ENCODE measurements at places on chromosomes 4 and X.
A peak's percentile ranks its signal among the peaks of the same experiment; 100 is the strongest.

DNA sequence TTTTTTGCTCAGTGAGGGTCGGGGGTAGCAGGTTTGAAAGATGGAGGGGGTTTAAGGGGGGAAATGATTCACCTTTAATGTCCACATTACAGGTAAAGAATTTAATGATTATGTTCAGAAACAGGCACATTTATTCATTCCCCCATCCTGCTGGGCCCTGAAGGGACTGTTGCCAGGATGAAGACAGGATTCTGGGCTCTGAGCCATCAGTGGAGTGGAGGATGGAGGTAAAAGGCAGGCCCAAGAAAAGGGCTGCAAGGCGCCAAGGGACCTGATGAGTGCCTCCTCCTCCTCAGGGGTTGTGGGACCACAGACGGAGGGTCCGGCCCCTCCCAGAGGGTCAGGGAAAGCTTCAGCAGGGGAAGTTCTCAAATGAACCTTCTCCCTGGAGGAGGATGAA is 40.4 kb upstream of the PROM1 start:
- no peak for DNase-seq

GRCh38 chr4:136855886-136856285 is 676.4 kb downstream of the PCDH18 start:
- no peak for DNase-seq

- no peak for DNase-seq
Observed at GRCh38 chr4:179110816-179111215, 1668.6 kb upstream of the AGA start.

DNA sequence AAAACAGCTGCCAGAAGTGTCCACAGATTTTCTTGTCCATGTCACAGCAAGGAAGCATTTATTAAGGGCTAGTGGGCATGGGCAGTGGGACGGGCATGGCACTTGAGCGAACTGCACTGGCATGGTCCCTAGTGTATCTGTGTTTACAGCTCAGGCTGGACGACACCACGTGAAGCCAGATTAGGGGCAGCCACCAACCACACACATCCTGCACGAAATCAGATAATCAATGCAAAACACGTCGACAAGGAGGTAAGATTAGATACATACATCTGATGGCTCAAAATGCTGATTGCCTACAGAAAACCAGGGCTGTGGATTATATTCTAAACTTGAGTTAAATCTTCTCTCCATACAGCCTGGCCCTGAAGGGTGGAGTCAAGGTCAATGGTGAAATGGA is 103.8 kb upstream of the ATP6AP2 start:
- no peak for DNase-seq

DNA sequence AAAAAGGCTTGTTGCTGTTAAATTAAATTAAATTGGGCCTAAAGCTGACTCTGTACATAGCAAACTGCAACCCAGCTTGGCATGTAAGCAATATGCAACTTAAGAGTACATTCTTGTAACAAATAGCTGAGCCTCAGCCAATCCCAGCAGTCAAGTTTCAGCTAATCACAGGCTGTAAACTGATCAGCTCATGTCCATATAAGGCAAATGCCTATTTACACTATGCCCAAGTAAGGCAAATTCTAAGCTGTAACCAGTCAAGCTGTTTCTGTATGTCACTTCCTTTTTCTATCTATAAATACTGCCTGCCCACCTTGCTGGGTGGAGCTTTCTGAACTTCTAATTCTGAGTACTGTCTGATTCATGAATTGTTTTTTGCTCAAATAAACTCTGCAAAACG is 429.1 kb upstream of the FTHL17 start:
- DNase-seq: no peak

DNA sequence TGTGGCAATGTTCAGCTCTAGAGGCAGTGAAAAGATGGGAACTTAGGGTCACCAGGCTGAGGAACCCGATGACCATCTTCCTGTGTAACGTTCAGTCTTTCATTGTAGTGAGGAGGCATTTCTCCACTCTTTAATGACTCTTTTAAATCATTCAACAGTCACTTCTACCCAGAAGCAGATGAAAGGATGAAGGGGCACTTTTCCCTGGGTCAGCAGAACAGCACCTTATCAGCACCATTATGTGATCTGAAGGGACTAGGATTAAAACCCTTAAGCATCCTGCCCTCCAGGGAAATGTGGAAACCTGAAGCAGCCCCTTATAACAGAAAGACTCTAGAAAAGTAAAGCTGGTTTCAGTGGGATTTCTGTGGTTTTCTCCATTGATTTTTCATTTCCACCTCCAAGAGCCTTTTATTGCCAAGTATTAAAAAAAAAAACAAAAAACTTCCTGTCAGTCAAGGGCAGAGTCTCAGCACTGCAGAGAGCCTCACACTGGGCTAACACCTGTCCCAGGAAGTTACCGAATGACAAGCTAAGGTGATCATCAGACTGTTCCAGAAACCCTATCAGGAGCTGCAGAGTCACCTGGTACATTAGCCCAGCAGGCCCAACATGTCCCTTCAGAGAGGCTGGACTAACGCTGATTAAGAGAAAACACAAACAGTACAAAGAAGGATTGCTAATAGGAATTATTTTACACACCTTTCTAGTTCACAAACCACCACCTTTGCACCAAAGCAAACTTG is 185.9 kb downstream of the SHROOM3 start:
- no peak for DNase-seq

DNA sequence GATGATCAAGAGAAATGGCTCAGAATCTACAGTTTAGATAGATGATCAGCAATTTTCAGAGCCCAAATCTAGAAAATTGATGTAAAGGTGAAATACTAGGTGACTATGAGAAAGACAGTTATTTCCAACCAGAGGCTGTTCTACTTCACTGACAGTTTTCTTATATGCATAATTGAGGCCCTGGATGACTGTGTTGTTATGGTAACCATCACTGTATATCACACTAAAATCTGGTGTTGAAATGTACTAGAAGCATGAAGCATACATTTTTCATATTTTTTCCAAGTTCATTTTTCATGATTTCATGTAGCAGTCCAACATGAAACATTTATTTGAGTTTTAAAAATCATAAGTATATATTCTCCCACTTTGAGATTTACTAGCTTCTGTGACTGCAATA is 87.4 kb downstream of the ATXN3L start:
- no peak for DNase-seq

GRCh38 chrX:8813036-8813435 is 11.9 kb upstream of the FAM9A start:
- DNase-seq: no peak

- DNase-seq: no peak
Observed at GRCh38 chrX:109264878-109265277, 217.0 kb downstream of the GUCY2F start.

GRCh38 chrX:64427281-64427680 is 32.0 kb upstream of the MTMR8 start:
- no peak for DNase-seq

DNA sequence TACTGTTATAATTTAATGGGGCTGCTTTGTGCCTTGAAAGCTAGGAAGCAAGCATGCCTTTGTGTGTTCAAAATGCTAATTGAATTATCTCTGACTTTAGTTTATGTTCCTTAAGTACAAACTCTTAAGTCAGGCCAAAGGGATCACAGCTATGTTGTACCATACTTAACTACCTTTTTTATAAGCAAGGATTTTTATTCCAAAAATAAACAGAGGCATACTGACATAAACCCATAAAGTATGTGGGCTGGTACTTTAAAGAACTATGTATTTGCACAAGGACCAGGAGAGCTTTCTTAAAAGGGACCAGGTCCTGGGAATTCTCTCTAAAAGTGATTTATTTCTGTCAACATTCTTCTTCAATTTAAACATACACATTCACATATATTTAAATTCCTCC is 57.8 kb upstream of the HCCS start:
- no peak for DNase-seq

- DNase-seq: no peak
Observed at GRCh38 chrX:120677004-120677652, 47.3 kb upstream of the C1GALT1C1 start.

DNA sequence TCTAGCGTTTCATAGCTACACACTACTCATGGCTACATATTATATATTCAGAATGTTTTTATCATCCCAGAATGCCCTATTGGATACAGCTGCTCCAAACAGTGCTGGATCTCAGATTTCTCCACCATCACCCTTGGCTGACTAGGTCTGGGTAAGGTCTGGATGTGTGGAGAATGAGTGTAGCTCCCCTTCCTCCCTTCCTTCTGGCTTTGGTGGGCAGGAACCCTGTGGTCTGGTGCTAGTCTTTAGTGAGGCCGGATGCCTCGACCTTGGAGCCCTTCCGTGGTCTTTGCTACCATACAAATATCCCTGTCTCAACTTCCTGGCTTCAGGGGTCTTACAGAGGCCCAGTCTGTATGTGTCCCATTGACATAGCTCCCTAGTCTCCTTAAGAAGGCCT is 52.1 kb upstream of the KDR start:
- no peak for DNase-seq

- DNase-seq: peak; percentile 44
Observed at GRCh38 chrX:97159916-97160800, 276.4 kb downstream of the RPA4 start.

GRCh38 chrX:16848541-16848940 is 21.6 kb downstream of the RBBP7 start:
- DNase-seq: no peak

DNA sequence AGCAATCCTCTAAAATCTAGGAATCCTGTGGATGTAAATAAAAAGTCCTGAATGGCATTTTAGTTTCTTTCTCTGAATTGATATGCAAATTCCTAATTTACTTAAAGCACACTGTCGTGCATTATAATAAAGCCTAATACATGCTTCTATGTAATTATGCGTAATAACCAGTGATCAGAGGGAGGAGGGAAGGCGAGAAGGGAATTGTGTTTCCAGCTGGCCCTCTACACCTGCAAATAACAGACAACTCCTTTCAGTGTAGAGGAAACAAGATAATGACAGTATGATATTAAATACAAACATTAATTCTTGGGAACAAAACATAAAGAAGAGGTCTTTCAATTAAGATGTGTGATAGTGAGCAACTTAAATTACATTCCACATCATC is 419.6 kb upstream of the LCORL start:
- DNase-seq: no peak

- DNase-seq: no peak
Observed at GRCh38 chr4:175773566-175773965, 38.5 kb downstream of the GPM6A start.

GRCh38 chr4:37678624-37679023 is 7.6 kb downstream of the RELL1 start:
- no peak for DNase-seq

- DNase-seq: no peak
Observed at GRCh38 chr4:182885738-182886077, 31.5 kb downstream of the DCTD start.

- no peak for DNase-seq
Observed at GRCh38 chrX:109350551-109350950, 131.3 kb downstream of the GUCY2F start.

DNA sequence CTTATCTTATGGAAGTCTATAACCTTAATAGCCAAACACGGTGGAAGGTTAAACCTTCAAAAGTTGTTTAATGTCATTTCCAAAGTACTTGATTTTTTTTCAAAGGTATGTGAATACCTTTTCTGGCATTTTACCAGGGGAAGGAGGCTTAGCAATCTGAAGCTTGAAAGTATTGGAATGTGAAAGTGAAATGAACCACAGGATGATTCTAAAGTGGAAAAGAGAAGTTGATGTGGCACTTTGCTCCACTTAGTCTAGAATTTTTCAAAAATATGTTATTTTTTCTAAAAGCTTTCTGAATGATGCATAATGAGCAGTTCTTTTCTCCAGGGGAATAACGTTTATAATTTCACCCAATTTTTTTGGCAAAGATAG is 19.2 kb downstream of the PI4K2B start:
- DNase-seq: no peak

- DNase-seq: no peak
Observed at GRCh38 chr4:10421344-10422055, 35.7 kb downstream of the ZNF518B start.

- no peak for DNase-seq
Observed at GRCh38 chr4:123017636-123018395, 95.4 kb upstream of the NUDT6 start.

GRCh38 chr4:46980851-46981250 is 12.5 kb downstream of the GABRA4 start:
- no peak for DNase-seq

- no peak for DNase-seq
Observed at GRCh38 chr4:87243426-87244053, 23.1 kb upstream of the KLHL8 start.

DNA sequence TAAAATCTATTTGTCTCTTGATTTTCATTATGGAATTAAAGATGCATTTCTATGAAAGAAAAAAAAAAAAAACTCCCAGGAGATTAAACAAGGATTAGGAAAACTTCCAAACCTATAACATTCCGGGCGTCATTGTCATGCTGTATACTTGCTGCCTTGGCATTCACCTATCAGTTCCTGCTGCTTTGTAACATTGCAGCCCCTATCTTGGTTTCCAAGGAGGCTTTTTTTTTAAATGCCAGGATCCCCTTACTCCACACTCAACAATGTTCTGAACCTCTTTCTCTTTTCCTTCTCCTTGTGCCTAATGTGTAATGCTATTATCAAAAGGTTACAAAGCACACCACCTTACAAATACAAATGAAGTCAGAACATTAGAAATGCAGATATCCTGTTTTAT is 20.5 kb upstream of the BEND4 start:
- DNase-seq: no peak

DNA sequence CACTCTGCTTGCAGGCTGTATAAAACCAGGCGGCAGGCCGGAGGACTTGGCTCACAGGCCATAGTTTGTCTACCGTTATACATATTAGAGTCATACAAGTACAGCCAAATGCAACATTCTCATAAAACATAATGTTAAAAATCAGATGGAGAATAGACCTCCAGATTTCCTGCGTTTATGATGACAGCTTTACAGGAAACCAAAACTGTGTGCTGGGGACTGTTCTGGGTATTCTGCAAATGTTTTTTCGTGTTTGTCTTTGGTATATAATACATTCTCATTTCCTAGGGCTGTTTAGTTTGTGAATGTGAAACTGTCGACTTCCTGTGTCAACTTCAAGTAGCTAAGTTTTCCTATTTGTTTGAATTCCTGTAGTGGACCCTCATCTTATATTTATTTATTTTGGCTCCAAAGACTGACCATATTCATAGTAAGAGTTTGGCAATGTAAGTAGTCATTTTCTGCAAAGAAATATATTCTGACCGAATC is 79.5 kb upstream of the FAM9C start:
- DNase-seq: no peak

DNA sequence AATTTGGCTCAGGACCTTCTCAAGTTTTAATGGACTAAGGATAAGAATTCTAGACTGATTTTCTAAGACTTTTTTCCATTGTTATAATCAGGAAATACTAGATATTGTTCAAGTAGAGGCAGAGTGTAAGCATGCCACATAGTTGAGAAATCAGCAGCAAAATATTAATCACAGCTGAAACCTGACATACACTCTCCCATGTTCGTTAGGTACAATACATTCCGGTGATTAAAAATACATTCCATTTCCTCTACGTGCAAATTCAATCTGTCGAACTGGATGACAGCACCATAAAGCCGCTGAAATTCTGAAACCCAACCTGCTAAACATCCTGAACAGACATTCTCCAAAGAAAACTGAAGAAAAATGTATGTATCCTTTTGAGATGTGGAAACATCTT is 587.6 kb upstream of the DIPK2B start:
- DNase-seq: no peak

All from ecto neural progenitor cell (in vitro differentiated cells).